Kidney glomerular epithelial cell (primary cell): ENCODE measurements at places on chromosomes 5 and 9.
A peak's percentile ranks its signal among the peaks of the same experiment; 100 is the strongest.

- DNase-seq: no peak
Observed at GRCh38 chr9:69621730-69622460, 50.3 kb downstream of the APBA1 start.

DNA sequence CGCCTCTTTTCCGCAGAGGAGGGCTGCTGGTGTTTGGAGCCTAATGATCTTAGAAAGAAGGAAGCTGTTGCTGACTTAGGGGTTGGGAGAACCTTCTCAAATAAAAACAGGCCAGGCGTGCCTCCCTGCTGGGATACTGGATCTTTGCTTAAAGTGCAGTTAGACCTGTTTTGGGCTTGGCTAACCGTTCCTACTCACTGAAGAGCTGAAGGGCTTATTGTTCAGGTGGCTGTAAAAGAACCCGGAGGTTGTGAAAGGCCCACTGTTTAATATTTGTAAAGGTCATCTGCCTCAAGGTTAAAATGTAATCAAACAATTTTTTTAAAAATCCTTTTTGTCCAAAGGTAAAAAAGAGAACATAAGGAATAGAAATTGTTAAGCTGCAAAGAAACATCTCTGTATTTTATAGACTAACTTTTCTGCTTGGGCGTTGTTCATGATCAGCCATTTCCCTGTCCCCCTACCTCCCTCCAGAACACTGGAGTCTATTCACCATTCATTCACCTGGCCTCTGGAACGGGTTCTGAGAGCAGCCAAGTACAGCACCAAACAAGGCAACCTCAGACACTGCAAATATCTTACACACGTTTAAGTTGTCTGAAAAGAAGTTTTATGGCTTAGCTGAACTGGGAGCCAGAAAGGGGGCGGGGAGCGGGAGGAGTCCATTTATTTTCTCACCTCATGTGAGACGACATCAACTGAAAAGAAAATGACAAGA lies 18.6 kb upstream of the MTMR12 start:
- DNase-seq: no peak

- peak; percentile 42 for DNase-seq
Observed at GRCh38 chr9:78821126-78821822, 524.3 kb downstream of the PSAT1 start.

GRCh38 chr9:93586290-93587057 lies 10.1 kb downstream of the PHF2 start:
- peak; percentile 56 for DNase-seq

- no peak for DNase-seq
Observed at GRCh38 chr9:10041726-10042229, 571.0 kb downstream of the PTPRD start.

DNA sequence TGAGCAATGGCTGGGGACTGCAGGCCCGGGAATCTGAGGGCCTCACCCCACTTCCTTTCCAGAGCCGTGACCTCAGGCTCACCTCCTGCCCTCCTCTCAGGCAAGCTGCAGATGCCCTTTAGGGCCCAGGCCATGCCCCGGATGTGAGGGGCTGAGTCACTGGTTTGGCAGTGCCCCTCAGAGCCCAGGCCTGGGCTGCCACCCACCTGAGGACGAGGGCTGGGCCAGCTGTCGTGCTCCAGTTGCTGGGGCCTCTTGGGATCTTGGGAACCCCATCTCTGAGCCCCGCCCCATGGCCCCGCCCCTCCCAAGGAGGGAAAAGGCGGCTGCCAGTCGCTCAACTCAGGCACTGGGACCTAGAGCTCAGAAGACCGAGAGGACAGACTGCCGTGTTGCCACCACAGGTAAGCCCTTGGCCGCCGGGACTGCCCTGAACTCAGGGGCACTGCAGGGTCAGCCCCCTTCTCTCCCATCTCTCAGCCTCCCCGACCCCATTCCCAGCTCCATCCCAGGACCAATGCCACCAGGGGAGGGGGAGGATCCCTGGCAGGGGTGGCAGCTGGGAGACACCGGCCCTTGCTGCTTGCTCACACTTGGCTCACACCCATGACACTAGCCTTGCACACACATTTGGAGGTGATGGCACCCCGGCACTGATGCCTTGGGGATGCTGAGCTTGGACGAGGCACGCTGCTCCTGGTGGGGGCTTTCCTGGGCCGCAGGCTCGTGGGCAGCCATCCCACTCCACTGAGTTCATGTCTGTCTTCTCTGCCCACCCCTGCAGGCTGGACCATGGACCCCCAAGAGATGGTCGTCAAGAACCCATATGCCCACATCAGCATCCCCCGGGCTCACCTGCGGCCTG lies at the start of gene CYSRT1:
TSS of gene CYSRT1 (plus strand) at position 345 of the 865 bp plus-strand sequence. CDS start at position 793, 448 bp downstream.
- no peak for DNase-seq

DNA sequence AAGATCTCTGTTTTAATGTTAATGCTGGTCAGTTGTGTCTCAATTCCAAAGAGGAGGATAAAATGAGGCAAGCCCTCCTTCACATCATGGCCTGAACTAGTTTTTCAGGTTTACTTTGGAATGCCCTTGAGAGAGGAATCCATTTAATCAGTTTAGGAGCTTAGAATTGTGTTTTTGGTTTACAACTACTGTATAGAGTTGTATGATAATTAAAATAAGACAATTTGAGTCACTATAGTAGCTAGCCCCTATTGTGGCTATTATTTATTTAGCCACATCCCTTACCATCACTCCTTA lies 107.8 kb upstream of the PRLR start:
- DNase-seq: no peak

GRCh38 chr5:80308526-80308925 lies 11.3 kb upstream of the SPZ1 start:
- no peak for DNase-seq

DNA sequence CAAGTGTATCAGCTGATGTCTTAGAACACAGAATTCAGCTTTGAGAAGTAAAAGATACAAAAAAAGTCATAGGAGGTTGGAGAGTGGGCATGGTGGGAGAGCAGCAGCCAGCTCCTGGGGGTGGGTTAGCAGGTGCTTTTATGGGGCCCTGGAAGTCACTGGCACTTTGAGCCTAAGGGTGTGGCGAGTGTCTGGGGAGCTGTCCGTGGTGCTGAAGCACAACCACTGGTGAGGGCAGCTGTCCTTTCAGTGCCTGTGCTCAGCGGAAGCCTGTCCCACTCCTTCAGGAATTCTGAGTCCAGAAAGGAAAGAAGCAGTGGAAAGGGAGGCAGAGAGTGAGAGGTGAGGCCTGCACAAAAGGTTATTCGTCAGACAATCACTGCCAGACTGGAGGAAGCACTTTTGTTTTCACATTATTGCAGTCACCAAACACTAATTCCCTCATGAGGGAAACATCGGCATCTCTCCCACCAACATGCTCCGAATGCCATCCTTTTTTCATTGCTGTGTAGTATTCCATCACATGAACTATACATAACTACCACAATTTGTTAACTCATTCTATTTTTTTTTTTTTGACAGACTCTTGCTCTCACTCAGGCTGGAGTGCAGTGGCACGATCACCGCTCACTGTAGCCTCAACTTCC lies 59.4 kb upstream of the RAPGEF1 start:
- peak; percentile 21 for DNase-seq

GRCh38 chr5:151622367-151623088 lies 31.4 kb upstream of the FAT2 start:
- no peak for DNase-seq

GRCh38 chr5:179207470-179207869 lies 137.8 kb downstream of the ADAMTS2 start:
- no peak for DNase-seq

DNA sequence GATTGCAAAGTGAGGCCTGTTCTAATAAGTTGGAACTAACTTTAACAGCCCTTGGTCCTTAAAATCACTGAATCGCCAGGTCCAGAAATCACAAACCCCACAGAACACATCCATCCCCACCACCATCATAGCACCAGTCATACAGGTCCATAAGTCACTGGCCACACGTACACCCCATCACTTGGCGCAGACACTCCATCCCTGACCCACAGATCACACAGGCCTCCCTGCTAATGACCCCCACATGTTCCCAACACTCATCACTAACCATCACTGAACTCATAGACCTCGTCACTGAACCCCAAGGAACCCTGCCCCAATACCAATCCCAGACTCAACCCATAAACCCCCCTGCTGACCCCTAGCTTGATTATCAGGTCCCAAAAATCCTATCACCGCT lies 41.2 kb upstream of the ZNF300 start:
- DNase-seq: no peak

GRCh38 chr5:123700624-123701287 lies 188.8 kb downstream of the CSNK1G3 start:
- DNase-seq: peak; percentile 99

DNA sequence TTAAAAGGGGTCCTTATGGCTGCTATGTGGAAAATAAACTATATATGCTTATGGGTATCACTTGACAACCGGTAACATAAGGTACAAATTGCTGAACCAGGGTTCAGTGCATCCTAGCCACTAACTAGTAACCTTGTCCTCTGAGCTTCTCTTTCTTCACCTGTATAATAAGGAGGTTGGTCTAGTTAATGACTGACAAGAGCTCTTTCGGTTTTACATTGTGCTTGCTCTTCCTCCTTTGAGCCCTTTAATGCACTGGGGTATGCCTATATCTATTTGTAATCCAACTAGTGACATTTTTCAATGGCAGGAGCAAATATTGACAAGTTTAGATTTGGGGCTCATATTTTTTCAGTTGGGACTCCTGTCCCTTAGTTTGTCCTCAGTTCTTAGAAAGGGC lies 66.1 kb downstream of the NPR3 start:
- no peak for DNase-seq

DNA sequence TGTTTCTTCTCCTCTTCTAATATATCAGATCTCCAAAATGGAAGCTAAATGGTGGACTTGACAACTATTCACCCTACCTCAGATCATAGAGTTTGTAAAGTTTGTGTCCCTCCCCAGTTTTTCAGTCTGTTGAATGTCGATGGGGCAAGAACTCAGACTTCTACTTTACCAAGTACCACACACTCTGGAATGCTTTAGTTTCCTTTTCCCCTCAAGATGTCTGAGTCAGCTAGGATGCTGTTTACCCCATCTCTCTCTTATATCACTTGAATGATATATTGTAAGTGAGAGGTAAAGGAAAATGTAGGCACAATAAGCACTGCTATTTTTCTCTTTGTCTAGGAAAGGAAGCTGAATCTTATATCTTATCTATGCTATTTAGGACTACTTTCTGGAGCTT lies 25.9 kb upstream of the TAL2 start:
- no peak for DNase-seq

GRCh38 chr5:68285851-68286611 lies 70.5 kb downstream of the PIK3R1 start:
- peak; percentile 62 for DNase-seq

DNA sequence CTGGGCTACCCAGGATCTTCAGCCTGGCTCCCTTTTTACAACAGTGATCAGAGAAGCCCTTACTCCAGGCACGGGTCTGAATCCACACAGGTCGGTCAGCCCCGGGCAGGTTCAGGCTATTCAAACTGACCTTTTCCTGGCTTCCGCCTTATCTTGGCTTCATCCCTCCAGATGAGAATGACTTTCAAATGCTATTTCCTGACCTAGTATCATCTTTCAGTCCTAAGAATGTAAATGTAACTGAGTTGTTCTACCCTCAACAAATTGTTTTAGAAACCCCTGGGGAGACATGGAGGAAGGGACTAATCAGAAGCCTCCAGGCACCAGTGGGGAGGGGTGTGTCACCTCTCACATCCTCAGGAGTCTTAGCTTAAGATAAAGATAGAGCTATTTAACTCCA lies 213.2 kb downstream of the EPB41L4A start:
- DNase-seq: no peak

DNA sequence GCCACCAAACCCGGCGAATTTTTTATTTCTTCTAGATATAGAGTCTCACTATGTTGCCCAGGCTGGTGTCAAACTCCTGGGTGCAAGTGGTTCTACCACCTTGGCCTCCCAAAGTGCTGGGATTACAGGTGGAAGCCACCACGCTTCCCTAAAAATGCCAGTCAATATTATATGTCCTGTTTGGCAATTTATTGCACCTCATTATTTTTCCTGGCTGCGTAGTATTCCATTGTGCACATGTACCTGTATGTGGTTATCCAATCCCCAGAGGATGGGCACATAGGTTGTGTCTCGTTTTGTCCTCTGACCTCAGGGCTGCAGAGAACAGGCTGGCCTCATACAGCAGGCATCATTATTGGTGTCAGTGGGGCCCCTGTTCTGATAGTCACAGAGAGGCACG lies 181.7 kb downstream of the C9orf50 start:
- no peak for DNase-seq

GRCh38 chr5:57598756-57599155 lies 116.1 kb upstream of the ACTBL2 start:
- DNase-seq: peak; percentile 49

DNA sequence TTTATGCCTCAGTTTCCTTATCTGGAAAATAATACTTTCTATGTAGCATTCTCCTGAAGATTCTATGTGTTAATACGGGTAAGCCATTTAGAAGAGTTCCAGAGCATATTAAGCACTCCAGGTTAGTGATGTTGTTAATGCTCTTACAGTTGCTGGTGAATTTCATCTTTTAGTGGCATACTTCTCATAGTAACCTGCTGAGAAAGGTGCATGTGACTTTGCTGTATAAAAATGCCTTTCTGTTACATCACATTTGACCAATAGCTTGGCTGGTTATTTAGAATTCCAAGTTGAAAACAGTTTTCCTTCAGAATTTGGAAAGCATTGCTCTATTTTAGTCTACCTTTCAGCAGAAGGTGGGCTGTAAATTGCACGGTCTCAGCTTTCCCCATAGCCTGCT lies 27.2 kb downstream of the GCNT1 start:
- no peak for DNase-seq

GRCh38 chr9:78572266-78572665 lies 275.3 kb downstream of the PSAT1 start:
- no peak for DNase-seq

DNA sequence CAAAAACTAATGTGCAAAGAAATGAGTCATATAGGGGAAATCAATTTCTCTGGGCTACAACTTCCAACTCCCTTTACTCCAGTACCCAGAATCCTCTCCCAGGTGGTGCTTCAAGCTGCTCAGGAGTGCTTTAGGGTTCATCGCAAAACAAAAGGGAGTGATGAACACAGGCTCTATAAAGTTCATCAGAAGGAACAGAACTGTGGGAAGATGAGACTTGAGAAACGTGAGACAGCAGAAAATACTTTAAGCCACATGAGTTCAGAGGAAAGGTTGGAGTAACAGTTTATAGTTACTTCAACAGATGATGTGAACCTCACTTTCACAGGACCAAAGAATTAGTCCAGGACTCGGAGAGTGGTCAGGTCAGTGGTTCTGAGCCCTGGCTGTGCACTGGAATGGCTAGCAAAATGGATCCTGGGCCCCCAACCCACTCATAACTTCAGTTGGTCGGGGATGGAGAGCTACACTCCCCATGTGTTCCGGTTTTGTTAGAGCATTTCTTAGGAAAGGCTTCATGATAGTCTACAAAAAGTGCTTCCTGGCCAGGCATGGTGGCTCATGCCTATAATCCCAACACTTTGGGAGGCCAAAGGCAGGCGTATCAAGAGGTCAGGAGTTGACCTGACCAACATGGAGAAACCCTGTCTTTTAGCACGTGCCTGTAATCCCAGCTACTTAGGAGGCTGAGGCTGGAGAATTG lies 4.3 kb downstream of the RPL12 start:
- DNase-seq: no peak

- DNase-seq: no peak
Observed at GRCh38 chr5:78626009-78626571, 22.5 kb downstream of the LHFPL2 start.

- no peak for DNase-seq
Observed at GRCh38 chr5:149840226-149840825, 104.3 kb downstream of the PDE6A start.

- DNase-seq: no peak
Observed at GRCh38 chr9:121770415-121771273, 119.2 kb downstream of the DAB2IP start.

GRCh38 chr5:157689942-157690689 lies 18.8 kb downstream of the C5orf52 start:
- DNase-seq: no peak
